ENCODE measurements at places on chromosomes 6 and 20. TPM values are rescaled to one million over a fixed set of nuclear protein-coding genes. Genes with fewer than 3 reads are reported as not detected.
A peak's percentile ranks its signal among the peaks of the same experiment; 100 is the strongest.

Gene BMP6
- 0.56 TPM for total RNA-seq

DNA sequence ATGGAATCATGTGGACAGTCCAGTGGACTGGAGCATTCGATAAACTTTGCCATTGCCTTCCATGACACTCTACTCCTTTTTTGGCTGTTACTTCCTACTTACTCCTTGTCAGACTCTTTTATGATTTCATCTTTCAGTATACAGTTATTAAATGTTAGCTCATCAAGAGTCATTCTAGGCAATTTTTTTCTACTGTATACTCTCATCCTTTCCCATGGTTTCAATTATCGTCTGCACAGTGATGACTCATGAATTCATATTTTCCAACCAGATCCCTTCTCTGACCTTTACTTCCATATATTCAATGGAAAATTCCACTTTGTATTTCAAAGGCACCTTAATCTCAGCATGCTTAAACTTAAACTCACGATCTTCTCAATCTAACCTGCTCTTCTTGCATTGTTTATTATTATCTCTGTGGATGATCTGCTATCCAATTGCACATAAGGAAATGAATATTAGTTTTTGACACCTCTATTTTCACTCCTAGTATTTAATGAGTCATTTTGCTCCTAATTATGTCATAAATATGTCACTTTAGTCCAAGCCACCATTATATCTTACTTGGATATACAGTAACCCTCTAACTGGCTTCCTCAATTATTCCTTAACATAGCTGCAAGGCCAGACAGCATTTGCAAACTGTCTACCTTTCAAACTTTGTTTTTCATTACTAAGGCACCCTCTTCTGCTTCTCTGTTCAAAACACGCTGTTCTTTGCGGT is 427.5 kb downstream of the PHF3 start:
- DNase-seq, result peak; percentile 27

GRCh38 chr6:169700296-169700695 is 1.5 kb downstream of the WDR27 start:
- DNase-seq, result no peak

- no peak for DNase-seq
These were observed 146.4 kb downstream of the AKAP7 start for GRCh38 chr6:131281471-131282270.

DNA sequence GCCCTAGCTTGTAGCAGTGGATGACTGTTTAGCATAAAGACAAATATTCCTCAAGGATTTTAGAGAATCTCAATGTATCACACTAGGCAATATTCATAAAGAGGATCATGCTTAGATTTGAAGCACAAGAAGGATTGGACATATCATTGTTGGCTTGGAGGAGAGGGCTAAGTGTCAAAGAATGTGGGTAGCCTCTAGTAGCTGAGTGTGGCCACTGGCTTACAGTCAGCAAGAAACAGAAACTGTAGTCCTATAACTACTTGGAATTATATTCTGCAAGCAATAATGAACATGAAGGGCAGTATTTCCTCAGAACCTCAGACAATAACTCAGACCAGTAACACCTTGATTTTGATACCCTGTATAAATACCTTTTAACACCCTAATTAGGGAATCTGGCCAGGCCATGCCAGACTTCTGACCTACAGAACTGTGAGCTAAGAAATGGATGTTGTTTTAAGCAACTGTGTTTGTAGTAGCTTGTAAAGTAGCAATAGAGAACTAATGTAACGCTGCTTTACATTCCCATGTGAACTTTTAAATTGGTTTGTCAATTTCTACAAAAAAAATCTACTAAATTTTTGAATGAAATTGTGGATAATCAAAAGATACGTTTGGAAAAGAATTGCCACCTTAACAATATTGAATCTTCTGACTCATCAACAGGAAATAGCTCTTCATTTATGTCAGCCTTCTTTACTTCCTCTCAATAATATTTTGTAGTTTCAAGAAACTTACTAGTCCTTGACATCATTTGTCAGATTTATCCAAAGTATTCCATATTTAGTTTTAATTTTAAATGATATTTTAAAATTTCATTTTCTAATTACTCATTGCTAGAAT is 65.2 kb upstream of the RSPO3 start:
- no peak for DNase-seq

DNA sequence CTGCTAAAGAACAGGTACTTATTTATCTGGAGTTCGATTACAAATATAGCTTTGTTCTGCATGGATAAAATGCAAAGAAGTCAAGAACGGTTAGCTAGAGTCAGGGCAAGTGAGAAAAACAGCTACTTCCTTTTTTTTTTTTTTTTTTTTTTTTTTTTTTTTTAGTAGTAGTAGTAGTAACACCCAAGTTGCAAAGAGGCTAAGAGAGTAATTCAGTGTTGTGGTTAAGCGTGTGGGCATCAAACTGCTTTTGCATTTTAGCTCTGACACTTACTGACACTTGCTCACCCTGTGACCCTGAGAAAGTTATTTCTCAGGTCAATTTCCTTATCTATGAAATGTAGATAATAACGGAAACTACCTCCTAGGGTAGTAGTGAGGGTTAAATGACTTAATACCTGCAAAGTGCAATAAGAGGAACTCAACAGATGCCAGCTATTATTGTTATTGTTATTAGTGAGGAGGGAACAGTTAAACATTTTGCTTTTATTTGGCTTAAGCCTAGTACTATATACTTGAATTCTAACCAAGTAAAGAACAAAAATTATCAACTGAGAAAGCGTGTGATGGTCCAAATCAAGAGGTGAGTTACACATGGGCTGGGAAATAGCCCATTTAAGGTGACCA is 86.7 kb upstream of the BACH2 start:
- DNase-seq, result no peak

DNA sequence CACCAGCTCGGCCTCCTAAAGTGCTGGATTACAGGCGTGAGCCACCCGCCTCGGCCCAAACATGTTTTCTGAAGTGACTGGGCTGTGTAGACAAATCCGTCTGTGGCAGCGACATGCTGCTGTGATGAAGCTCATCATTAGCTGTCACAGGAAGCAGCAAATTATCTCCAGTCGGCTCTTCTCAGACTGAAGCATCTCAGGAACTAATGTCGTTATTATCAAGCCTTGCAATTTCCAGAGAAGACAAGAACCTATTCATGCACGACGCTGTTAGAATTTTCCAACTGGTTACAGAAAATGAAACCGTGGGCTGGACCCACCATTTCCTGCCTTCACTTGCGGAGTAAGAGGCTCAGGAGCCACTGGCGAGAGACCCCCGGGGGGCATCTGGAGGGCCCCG is 17.1 kb upstream of the NTSR1 start:
- no peak for DNase-seq

Gene RAD21L1
- not detected for total RNA-seq

Data from MCF 10A (cell line).